ENCODE measurements at places on chromosomes 2 and 18.

- no peak for DNase-seq
Observed at GRCh38 chr2:171789956-171790355, 102.7 kb downstream of the DYNC1I2 start.

DNA sequence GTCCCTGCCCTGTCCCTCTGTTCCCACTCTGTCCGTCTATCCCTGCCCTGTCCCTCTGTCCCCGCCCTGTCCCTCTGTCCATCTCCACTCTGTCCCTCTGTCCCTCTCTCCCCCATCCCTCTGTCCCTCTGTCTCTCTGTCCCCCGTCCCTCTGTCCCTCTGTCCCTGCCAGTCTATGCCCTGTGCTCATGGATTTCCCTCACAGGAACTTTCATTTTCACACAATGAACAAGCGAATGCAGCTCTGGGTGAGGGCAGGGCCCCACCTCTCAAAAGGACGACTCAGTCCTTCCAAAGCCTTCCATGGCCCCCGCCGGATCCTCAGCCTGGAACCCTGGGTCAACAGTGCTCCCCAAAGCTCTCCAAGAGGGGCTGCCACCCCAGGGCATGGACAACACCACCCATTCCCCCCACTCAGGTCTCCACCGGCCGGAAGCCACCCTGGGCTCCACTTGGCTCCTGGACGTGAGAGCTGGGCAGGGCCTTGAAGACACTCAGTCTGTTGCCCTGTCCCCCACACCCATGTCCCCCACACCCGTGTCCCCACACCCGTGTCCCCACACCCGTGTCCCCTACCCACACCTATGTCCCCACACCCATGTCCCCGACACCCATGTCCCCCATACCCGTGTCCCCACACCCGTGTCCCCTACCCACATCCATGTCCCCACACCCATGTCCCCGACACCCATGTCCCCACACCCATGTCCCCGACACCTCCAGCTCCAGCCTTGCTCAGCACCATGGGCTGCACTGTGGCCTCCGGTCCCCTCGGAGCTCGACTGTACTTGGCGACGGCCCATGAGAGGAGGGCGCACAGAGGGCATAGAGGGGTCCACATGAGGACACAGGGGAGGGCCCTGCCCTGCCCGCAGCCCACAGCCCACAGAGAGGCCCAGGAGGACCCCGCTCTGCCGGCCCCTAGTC, 156.0 kb downstream of the PXDN start:
- DNase-seq, result no peak

- DNase-seq, result no peak
Observed at GRCh38 chr18:51522338-51522737, 324.9 kb upstream of the MEX3C start.

DNA sequence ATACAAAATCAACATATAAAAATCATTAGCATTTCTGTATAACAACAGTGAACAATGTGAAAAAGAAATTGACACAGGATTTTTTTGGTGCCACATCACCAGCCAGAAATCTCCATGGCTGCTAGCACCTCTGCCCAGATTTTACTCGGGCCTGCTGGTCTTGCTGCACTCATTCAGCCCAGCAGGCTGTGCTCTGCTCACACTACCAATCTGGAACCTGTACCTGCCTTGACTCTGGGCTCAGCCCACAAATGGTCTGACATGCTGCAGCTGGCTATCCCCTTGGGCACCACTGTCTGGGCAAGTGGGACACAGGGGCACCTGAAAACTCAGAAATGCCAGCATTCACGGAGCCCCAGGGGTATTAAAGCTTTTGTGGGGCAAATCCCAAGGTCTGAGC, 392.5 kb upstream of the NRXN1 start:
- no peak for DNase-seq

GRCh38 chr2:108612153-108612513, 77.9 kb downstream of the LIMS1 start:
- peak; percentile 73 for DNase-seq

All from germinal center (tissue), 1 donor.